ENCODE measurements at places on chromosomes 2 and 18.

DNA sequence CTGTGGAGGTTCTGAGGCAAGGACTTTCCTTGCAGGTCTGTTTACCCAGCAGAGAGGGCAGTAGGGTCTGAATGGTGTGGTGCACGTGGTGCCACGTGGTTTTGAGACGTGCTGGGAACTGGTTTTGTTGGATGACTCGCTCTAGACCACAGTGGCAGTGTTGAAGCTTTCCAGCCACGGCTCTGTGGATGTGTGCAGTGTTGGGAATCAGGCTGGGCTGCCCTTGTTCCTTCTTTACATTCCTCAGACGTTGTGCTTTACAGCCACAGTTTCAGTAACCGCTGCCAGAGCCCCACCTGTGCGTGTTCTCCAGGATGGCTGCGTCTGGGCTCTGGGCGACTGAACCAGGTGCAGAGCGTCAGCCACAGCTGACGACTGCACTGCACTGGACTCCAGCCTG lies 8.2 kb downstream of the CTDP1 start:
- no peak for DNase-seq

DNA sequence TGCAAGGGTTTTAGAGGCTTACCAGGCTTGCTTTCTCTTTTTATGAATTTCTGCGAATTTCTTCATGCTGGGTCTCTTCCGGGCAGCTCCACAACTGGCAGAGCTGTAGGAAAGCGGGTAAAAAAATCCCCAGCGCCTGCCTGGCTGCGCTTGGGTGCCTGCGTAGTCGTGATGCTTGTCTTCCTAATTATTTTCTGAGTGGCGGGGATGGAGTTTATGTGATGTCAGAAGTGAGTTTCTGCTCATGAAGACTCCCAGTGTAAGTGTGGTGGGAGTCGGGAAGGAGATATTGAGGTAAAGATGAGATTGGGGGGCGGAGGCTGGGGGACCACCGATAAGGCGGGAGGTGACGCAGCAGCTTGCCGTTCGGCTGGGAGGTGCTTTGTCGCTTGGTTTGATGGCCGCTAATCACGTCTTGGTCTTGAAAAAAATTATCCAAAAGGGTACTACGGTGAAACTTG lies 229.8 kb downstream of the LDLRAD4 start:
- DNase-seq = no peak

DNA sequence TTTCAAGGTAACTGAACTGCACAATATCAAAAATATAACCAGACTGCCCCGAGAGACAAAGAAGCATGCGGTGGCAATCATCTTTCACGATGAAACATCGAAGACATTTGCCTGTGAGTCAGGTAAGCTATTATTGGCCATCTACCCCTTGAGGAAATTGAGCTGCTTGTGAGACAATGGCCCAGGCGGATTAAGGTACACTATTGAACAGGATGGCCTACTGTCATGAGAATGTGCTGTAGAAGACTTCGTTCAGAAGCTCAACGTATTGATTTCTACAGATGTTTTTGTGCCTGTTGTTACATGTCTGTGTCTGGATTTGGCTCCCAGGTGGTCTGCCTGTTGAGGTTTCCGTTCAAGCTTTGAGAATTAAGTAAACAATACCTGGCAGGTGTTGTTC lies 198.7 kb downstream of the DOK6 start:
- DNase-seq = no peak

DNA sequence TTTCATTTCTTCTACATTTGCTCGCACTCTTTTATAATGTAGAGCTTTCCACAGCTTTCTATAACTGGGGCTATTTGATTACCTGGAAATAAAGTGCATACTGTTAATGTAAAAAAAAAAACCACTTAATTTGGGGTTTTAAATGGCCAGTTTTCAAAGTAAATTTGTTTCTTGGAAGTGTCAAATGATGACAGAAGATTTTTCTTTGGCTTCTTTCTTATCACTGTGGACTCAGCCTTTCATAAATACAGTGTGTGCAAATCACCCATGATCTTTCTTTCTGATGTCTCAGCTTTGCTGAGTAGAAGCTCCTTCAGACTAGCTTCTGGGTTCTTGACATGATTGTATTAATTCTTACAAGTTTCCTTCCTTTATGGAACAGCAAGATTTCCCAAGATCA lies 525.6 kb downstream of the PARD3B start:
- no peak for DNase-seq

GRCh38 chr18:24990671-24991134 lies 361.3 kb downstream of the ZNF521 start:
- DNase-seq = no peak

DNA sequence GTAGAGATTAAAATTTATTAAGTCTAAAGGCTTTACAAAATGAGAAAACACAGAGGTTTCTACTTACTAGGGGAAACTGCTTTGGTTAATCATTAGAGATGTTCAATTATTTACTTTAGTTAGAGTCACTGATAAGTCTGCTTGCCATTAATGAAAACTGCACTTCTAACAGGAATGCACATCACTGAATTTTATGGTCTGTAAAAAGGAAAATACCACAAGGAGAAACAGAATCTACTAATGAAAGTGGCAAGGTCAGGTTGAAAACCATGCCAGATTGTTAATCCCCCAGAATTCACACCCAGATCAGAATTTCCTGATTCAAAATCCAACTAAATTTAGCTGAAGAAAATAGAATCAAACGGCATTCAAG lies 90.5 kb upstream of the GRB14 start:
- no peak for DNase-seq

Data from activated CD8-positive, alpha-beta memory T cell treated with anti-CD3 and anti-CD28 coated beads for 1 hour (primary cell).